ENCODE measurements at places on chromosomes 2 and 18.

GRCh38 chr2:58377181-58377580 is 136.1 kb upstream of the FANCL start:
- DNase-seq: no peak

GRCh38 chr2:241978670-241979069 is 109.1 kb downstream of the RTP5 start:
- no peak for DNase-seq

DNA sequence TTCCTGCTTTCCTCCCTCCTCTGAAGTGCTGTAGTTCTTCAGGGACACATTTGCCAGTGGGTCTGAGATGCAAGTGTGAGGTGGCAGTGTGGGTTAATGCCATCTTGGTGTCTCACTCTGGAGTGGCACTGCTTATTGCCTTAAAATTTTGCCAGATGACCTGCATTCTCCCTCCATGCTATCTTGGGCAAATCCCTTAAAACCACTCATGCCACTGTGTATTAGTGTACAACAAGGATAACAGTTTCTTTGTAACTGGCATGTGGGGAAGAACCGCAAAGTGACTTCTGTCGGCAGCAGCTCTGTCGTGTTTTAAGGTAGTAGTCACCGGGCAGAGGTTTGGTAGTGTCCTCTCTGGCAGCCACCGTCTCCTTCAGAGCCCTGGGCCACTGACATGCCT is 124.2 kb downstream of the NEDD4L start:
- no peak for DNase-seq

DNA sequence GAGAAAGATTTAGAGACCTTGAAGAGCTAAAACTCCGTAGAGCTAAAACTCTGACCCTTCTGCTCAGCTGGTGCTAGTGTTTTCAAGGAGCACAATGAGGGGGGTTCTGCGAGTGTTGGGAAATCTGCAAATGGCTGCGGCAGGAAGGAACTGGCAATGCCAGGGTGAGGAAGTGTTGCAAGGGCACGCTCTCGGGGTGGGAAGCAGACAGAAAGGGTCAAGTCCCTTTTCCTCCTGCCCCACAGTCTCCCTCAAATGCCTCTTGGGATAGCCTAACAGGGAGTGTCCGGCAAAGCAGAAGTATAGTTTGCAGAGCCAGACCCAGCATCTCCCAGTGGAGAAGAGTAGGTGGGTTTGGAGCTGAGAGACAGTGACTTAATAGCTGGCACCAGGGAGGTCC is 60.5 kb downstream of the NCAPH start:
- DNase-seq: no peak

GRCh38 chr18:23918395-23919032 is 96.0 kb upstream of the TTC39C start:
- DNase-seq: peak; percentile 36
